ENCODE measurements at places on chromosomes 11 and 22.
A peak's percentile ranks its signal among the peaks of the same experiment; 100 is the strongest.

DNA sequence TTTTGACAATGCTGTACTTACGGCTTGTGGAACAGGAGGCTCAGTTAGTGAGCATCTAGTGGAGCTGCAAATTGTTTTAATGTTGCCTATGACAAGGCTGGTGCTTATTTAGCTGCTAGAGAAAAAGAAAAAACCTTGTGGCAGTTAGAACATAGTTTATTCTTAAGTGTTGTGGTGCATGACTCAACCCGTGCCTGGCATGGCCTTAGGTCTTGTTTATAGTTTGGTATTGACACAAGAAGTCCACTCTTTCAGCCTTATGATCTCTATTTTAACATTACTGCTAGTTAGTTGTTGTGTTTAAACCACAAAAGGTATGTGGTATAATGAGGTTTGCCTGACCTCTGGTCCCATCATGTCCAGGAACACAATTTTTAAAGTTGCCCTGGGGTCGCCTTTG is 744.6 kb downstream of the FAM181B start:
- peak; percentile 45 for DNase-seq

DNA sequence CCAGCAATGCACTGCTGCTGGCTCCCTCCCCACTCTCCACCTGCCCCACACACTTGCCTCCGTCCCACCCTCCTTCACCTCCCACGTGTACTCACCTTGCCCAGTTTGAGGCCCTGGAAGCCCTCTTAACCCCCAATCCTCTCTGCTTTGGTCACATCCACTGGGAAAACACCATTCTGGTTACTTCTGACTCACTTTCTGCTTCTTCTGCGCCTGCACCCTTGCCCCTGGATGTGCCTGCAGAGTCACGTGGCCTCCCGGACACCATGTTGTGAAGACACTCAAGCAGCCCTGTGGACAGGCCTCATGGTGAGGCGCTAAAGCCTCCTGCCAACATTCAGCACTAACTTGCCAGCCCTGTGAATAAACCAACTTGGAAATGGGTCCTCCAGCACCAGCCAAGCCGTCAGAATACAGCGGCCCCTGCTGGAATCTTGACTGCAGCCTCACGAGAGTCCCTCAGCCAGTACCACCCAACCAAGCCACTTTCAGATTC is 2.6 kb upstream of the NAALADL1 start:
- DNase-seq: no peak

- peak; percentile 55 for DNase-seq
Measured at GRCh38 chr11:27718346-27718862, 18.1 kb upstream of the BDNF start.

GRCh38 chr11:35239471-35240075 is 100.6 kb downstream of the CD44 start:
- no peak for DNase-seq

GRCh38 chr11:82557274-82557673 is 176.4 kb downstream of the FAM181B start:
- DNase-seq: no peak

DNA sequence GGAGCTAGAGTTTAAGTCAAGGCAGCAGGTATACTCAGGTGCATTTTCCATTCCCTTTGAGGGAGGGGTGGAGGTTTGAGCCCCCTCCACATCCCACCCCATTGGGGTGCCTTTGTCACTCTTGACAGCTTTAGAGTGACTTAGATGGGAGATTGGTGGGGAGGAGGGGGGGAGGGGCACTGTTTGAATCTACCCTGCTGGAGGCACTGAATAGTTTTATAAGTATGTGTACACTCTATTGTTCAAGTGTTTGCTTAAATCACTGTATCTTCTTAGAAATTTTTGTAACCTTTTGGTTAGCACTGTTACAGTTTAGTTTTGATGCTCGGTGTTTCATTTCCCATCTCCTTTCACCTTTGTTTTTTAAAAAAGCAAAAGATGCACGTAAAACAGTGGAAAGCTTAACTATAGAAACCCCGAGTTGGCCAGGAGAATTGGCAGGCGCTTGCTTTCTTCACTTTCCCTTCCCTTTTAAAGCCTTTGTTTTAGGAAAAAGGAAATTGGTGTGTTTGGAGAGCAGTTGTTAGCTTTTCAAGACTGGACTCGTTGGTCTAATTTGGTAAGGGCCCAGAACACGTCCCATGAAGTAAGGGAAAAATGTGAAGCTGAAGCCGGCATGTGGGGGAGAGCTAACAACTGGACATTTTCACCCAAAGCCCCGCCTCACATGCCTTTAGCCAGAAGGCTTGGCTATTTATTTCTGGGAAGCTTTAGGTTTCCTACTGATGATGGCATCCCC is 42.8 kb downstream of the TNRC6B start:
- DNase-seq: peak; percentile 59

- DNase-seq: no peak
Measured at GRCh38 chr11:65454311-65454695, 31.7 kb downstream of the NEAT1 start.

GRCh38 chr11:94450048-94450447 is 43.6 kb downstream of the MRE11 start:
- no peak for DNase-seq

- peak; percentile 49 for DNase-seq
Measured at GRCh38 chr11:72724851-72725723, 27.1 kb downstream of the ARAP1 start.

GRCh38 chr11:30483056-30483455 is 103.1 kb downstream of the MPPED2 start:
- no peak for DNase-seq

- peak; percentile 44 for DNase-seq
Measured at GRCh38 chr22:38824585-38824984, 19.2 kb downstream of the NPTXR start.

GRCh38 chr11:35126000-35126878 is 12.7 kb upstream of the CD44 start:
- no peak for DNase-seq

- no peak for DNase-seq
Measured at GRCh38 chr11:75083217-75083605, 13.5 kb downstream of the OR2AT4 start.

GRCh38 chr11:117908109-117908895 is 20.9 kb downstream of the TMPRSS13 start:
- no peak for DNase-seq

DNA sequence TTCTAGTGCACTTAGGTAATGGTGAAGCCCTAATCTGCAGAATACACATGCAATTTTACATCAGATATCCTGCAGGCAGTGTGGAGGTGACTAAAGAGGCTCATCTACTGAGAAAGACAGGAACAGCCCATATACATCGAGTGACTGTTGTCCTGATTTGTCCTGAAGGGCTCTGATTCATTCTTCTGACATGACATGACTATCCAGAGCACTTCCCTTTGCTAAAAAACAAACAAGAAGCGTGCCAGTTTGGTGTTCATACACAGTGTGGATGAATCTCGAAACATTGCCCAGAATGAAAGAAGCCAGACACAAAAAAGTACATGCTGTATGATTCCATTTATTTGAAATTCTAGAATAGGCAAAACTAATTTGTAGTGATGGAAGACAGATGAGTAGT is 48.0 kb upstream of the AMPD3 start:
- no peak for DNase-seq

DNA sequence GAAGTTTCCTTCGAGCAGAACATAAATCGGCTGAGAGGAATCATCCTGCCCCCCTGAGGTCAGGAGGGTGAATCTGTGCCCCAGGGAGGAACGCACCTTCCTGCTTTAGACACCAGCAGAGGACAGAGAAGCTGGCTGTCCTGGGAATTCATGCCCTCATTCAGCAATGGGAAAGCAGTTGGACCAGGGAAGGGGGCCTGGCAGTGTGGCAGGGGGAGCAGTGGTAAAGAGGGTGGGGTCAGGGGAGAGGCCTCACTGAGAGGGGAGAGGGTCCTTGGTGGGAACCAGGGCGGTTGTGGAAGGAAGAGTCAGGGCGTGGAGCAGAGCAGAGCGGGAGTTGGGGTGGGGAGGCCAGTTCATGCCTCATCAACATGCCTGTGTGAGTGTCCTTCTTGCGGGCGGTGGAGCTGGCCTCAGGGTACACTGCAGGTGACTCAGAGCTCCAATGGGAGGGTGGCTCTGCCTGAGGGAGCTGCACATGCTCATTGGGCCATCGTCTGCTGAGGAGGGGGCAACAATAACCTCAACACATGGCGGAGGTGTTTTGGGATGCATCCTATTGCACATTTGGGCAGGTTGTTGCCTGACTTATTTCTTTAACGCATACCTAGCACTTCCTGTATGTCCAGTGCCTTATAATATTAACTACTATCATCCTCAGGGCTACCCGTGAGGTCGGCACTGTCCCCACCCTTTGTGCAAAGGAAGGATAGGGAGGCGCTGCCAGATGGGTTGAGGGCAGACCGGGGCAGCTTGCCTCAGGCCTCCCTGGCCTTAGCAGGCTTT is 23.2 kb downstream of the MED15 start:
- DNase-seq: peak; percentile 83

- no peak for DNase-seq
Measured at GRCh38 chr11:130456286-130456685, 7.8 kb downstream of the ADAMTS15 start.

GRCh38 chr11:112394304-112394703 is 133.6 kb upstream of the PLET1 start:
- no peak for DNase-seq

DNA sequence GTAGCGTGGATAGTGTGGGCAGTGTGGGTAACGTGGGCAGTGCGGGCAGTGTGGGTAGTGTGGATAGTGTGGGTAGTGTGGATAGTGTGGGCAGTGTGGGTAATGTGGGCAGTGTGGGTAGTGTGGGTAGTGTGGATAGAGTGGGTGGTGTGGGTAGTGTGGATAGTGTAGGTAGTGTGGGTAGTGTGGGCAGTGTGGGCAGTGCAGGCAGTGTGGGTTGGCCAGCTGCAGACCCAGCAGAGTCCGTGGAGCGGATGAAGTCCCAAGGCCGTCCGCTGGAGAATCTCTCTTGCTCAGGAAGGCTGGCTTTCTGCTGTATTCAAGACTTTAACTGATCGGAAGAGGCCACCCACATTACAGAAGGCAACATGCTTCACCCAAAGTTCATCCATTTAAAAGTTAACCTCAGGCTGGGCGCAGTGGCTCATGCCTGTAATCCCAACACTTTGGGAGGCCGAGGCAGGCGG is 26.1 kb upstream of the KRTAP5-6 start:
- no peak for DNase-seq

DNA sequence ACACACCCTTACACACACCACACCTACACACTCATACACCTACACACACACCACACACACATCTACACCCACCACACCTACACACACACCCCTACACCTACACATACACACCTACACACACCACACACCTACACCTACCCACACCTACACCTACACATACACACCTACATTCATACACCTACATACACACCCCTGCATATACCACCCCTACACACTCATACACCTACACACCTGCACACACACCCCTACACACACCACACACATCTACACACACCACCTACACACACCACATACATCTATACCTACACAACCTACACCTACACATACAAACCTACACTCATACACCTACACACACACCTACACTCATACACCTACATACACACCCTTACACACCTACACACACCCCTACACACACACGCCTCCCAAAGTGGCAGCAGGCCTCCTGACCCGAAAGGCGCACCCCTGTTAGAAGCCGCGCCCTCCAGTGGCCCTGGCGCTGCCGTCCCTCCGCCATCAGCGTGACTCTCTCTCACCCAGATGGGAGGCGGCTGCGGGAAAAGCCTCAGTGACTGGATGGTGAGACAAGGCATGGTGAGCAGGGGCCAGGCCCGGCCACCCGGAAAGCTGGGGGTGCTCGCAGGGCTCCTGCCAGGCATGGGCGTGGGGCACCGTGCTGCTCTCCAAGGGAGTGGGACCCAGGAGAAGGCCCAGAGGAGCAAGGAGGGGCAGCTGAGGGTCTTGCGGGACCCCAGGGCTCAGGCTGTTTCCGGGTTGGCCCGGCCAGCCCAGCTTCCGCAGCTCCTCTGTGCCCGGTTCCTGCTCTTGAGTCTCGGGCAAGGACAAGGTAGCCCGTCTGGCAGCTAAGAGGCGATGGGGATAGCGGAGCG is 37.0 kb upstream of the HMOX1 start:
- no peak for DNase-seq

DNA sequence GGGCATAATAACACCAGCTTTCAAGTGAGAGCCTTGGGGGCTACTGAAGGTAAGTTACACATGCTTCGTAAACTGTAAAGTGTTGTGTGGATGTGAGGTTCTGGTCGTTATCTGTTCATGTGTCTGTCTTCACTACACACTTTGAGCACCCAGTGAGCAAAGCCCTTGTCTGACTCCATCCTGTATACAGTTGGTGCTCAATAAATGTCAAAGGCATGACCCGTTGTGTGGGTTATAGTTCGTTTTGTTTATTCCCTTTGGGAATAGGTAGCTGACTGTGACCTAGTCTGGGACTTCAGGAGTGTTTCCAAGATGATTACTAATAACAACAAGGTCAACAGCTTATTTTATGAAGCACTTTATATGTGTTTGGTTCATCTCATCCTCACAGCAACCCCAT is 146.9 kb downstream of the MIAT start:
- no peak for DNase-seq

DNA sequence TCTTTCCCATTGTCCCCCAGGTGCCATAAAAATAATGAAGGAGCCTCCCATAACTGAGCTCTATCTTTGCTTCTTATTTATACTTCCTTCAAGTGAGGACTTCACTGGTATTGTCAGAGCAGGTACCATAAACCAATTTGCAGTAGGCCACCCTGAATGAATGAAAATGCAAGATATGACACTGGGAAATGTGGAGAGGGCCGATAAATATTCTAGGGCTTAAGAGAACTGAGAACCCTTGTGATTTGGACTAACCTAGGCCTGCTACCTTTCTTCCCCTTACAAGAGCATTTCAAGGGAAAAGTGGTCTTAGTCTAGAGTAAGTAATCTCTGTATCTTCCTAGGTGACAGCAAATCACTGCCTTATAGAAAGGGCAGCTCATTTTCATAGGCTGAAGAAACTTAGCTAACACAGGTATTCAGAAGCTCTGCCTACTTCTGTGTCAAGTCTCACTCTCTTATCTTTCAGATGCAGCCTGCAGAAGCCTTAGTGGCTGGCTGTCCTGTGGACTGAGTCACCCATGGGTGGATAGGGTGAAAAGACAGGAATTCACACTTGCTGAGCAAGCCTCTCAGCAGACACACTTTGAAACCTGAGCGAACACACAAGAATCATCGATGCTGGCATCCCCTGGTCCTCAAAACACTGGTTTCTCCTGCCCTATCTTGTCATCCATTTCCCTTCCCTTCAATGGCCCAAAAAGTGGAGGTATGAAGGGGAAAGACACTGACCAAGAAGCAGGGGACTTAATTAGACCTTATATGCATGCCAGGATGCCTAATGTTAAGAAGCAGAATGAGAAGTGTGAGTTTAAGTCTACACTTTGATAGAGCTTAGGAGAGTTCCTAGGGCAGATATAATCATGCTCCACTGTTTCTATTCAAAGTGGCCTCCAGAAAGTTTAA is 15.2 kb downstream of the NRIP3 start:
- no peak for DNase-seq

Data from SJSA1 (cell line).